ENCODE measurements at places on chromosomes 7 and 10. TPM values are rescaled to one million over a fixed set of nuclear protein-coding genes. Genes with fewer than 3 reads are reported as not detected.

HOXA6 gene
- total RNA-seq = 2.1 TPM

- DNase-seq = no peak
Measured at GRCh38 chr7:44918029-44918428, 32.7 kb upstream of the PURB start.

DNA sequence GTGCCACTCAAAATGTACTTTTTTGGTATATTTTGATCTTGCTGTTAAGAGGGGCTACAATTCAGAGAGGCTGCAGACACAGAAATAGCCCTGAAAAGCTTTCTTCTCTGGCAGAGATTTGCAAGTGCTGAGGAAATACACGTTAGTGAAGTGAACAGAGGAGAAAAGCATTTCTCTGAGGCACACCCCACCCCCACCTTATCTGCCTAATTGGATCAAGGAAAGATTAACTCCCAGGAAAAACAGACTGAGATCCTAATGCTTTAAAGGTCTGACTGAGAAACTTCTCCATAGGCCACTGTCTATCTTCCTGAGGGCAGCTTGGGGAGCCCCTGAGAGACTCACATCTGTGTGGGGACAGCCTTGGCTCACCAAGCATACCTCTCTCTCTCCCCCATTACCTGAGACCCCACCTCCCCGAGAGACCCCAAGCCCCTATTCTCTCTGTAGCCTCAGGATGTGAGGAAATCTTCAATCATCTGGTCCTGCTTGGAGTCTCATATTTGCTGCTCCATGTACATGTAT lies 14.8 kb upstream of the AKR1C3 start:
- no peak for DNase-seq

- DNase-seq = no peak
Measured at GRCh38 chr10:9886772-9887171, 1130.9 kb upstream of the CELF2 start.

SPDYE1 gene
- not detected for total RNA-seq
